ENCODE measurements at places on chromosomes 1 and 21.

DNA sequence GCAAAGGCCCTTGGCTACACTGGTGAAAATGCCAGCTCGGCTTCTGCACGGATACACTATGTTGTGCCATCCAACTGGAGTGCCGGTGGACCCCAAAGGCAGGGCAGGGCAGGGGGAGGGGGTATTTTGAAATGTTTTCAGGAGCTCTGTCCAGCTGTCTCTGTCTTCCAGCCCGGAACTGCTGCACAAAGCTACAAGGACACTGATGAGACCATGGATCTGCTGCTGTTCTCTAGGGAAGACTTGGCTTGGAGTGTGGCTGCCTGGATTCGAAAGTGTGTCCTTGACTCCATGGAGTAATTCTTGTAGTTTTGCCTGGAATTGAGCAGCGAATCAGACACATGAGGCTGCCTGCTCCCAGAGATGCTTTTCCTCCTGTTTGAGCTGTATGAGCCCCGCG, 42.4 kb downstream of the TTC39A start:
- no peak for DNase-seq

- DNase-seq: no peak
These were observed 1.6 kb upstream of the SH3D21 start for GRCh38 chr1:36304521-36304920.

GRCh38 chr1:167601442-167602383, 28.3 kb upstream of the RCSD1 start:
- no peak for DNase-seq

- no peak for DNase-seq
These were observed 349.7 kb downstream of the RWDD3 start for GRCh38 chr1:95583661-95584210.

DNA sequence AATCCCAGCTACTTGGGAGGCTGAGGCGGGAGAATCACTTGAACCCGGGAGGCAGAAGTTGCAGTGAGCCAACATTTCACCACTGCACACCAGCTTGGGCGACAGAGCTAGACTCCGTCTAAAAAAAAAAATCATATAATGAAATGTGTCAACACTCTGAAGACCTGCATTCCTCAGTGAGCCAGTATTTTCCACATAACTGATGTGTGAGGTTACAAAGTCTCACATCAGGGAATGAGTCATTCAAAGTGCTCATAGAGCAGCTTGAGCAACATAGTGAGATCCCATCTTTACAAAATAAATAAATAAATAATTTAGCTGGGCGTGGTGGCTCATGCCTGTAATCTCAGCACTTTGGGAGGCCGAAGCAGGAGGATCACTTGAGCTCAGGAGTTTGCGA, 65.5 kb downstream of the CASZ1 start:
- DNase-seq: no peak

DNA sequence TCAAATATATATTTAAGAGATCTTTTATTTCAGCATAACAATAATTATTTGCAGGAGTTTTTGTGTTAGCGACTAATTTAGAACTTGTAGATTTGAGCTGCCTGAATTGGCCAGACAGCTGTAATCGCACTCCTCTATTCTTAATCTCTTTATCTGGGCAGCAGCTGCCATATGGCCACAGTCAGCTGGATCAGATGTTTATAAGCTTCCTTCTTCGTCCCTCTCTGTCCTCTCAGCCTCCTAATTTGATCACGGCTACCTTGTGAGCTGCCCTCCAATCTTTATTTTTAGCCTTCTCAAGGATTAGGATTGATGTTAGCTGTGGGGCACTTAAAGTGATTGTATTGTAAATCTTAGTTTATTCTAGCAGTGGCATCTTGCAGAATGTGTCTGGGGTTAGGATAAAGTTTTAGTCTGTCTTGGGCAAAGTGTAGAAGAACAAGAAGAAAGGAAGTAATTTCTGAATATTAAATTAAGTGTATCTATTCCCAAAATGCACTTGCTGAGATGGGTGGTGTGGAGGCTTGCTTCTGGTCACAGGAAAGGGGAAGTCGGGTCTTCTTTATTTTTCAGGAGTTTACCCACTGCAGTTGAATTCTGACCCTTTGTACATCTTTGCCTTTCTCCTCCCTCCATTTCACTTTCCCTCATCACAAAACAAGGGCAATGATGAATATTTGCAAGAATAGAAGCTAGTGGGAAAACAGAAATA, 1.1 kb downstream of the ZBTB18 start:
- no peak for DNase-seq

GRCh38 chr1:212496682-212497081, 64.0 kb downstream of the NENF start:
- no peak for DNase-seq

GRCh38 chr1:223016890-223017289, 126.2 kb downstream of the TLR5 start:
- no peak for DNase-seq

- DNase-seq: no peak
These were observed 28.6 kb downstream of the TMEM53 start for GRCh38 chr1:44645476-44646244.

GRCh38 chr1:145695821-145696629, 11.1 kb downstream of the PDZK1 start:
- no peak for DNase-seq

DNA sequence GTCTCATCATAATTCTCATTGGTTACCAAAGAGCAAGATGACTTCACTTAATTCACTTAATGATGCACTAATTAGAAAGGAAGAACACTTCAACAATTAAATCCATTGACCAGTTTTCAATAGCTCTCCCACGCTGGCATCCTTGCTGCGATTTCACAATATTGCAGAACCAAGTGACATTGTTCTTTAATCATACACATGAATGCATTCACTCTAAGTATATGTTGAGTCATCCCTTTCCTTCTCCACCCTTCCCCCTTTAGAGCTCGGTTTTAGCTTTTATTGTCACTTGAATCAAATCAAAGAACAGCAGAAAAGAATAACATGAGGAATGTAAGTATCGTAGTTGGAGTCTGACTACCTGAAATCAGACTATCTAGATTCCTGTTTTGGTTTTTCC, 233.6 kb upstream of the FMN2 start:
- DNase-seq: no peak

GRCh38 chr1:228303596-228303995, 95.8 kb downstream of the OBSCN start:
- no peak for DNase-seq

- DNase-seq: no peak
These were observed 79.0 kb upstream of the KRTAP19-8 start for GRCh38 chr21:31117128-31117916.

DNA sequence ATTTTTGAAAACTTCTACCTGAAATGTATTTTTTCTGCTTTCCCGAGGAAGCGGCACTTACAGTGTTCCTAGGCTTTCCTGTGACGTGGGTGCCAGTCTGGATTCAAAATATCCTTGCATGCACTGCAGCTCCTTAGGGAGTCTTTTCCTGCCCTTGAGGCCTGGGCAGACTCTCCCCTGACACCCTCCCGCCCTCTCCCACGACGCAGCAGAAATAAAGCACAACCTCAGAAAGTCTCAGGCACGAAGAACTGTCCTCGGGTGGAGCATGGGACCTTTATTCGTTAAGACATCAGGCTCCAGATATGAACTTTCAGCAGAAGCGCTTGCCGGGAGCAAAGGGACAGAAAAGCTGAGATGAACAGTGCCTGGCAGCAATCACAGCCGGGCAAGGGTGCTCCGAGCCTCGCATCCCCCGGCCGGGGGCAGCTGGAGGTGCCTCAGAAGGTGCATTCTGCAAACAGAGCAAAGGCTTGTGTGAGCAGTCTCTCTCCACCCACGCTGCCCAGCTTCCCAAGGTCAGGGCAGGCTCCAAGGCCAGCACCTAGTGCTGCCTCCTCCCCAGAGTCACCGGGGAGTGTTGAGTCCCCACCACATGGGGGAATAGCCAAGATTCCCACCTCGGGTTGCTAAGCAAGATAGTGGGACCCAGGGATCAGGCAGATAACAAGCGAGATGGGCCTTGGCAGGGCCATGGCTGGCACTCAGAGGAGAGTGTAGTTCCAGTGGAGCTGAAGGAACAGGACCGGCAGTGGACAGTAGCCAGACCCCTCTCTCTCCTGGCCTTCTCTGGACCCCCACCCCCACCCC, 3.2 kb downstream of the TFF3 start:
- no peak for DNase-seq

DNA sequence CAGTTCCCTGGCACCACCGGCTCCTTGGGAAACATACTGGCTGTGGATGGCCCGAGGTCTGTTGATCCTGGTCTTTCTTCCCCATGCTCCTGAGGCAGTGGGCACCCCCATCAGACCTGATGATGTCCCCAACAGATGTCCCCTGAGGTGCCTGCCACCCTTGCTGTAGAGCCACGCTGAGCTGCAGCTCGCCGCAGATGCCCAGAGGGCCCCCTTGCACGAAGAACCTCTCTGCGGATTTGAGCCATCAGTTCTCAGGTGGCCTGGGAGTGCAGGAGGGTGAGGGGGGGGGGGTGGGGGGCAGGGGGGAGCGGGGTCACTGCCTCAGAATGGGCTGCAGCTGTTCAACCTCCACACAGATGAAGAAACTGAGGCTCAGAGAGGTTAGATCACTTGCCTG, 60.9 kb downstream of the GLIS1 start:
- DNase-seq: no peak

- DNase-seq: no peak
These were observed 39.4 kb downstream of the RCSD1 start for GRCh38 chr1:167669209-167670124.

GRCh38 chr1:3102641-3103040, 33.6 kb downstream of the PRDM16 start:
- DNase-seq: no peak

DNA sequence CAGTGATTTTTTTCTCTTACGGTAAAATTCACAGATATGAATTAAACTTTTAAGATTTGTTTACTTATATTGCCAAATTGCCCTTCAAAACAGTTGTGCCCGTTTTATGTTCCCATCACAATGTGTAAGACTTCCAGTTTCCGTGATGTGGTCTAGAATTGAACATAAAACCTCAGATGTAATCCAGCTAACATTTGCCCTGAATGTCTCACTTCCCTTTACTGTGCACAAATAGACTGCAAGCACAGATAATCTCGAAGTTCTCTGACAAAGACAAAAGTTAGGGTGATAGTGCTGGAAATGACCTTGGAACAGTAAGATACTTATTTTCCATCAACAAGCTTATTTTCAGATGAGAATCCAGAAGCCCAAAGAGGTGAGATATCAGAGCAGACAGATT, 177.5 kb downstream of the ZZZ3 start:
- DNase-seq: no peak

DNA sequence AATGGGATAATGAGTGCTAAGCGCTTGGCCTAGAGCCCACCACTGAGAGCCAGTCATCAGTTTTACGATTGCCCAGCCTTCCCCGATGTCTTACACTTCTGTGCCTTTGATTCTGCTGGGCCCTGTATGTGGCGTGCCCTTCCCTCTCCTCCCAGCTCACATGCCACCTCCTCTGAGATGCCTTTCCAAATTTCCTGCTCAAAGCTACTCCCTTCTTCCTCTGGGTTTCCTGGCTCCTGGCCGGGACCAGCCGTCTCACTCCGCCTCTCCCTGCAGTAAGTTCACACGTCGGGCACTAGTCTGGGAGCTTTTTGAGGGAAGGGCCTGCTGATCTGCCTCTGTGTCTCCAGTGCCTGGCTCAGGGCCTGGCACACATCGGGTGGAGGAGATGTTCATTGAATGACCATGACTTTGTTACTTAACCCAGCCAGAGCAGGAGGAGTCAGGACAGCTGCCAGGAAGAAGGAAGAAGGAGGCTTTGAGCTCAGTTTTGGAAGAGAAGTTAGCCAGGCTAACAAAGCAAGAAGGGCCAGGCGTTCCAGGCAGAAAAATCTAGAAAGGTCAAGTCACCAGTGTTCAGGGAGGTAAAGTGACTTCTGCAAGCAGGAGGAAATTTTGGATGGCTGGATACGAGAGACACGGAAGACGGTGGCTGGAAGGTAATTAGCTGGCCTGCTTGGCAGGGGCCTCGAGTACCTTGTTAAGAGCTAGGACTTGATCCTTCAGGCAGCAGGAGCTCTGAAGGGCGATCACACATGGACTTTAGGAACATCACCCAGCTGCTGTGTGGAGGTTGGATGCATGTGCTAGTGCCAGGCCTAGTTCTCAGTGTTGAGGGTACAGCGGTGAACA, 63.6 kb downstream of the EPHB2 start:
- no peak for DNase-seq

DNA sequence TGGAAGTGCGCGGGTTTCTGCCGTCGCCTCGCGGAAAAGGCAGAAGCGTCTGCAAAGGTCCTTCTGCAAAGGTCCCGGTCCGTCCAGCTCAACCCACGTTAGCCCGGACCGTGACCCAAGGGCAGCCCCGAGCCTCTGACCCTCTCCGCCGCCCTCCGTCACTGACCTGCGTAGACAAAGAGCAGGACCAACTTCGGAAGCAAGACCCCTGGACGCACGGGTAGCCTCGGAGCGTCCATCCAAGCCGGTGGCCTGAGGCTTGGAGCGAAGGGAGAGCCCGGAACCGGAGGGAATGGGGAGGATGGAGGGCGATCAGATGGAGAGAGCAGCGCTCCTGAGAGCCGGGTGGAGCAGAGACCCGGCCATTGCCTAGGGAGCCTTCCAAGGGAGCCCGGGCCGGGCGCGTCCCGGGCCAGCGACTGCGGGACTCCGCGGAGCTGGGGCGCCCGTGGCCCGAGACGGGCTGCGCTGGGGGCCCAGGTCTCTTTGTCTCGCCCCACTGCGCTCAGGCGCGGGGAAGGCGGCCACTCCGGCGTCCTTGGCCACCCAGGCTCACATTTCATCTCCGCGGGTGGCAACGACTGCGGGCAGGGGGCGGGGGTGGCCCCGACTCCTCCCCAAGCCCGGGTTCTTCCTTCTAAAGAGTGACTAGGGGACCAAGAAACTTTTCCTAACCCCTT, at the start of gene CYYR1:
Gene CYYR1 (minus strand): TSS at position 585 of the 680 bp plus-strand sequence. CDS start 346 bp downstream, at position 239.
- no peak for DNase-seq

DNA sequence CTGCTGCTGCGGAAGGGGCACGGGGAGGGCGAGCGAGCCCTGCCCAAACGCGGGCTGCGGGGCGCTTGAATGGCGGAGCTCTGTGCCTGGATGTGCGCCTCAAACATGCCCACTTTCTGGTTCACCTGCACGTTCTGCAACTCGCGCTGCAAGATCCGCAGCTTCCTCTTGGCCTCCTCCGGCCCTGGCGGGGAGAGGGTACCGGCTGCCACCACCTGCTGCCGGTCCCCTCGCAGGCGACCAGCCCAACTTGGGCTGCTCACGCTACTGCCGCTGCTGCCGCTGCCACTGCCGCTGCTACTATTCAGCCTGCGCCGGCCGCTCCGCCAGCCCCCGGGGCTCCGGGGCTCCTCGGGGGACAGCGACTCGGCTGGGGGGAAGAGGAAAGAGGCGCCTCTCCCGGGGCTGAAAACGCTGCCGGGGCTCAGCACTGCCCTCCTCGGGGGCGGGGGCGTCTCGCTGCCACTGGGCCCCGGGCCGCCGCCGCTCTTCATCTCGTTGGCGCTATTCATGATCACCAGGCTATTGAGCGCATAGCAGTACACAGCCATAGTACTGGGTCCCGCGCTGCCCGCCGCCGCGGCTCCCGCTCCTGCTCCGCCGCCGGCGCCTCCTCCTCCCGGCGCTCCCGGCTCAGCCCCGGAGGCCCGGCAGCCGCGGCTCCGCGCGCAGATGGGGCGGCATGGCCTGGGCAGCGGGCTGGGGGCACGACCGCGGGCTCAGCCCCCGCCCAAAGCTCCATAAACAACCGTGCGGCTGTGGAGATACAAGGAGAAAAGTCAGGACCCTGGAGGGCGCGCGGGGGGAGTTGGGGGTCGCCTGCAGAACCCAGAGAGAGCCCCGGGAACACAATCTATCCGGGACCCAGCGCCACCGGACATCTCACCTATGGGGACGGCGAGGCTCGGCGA, 1.9 kb downstream of the ITPKB start:
- DNase-seq: peak; percentile 16

GRCh38 chr1:188903241-188903640, 1574.4 kb downstream of the BRINP3 start:
- DNase-seq: no peak

GRCh38 chr1:22676916-22677583, 24.0 kb downstream of the C1QB start:
- DNase-seq: no peak
